Stimulated activated CD8-positive, alpha-beta memory T cell treated with anti-CD3 and anti-CD28 coated beads, Interleukin-2, amount 100 ng/mL, for 1 hour (primary cell): ENCODE measurements at places on chromosomes 12 and 14.

- no peak for DNase-seq
These were observed 49.2 kb downstream of the TSHR start for GRCh38 chr14:81004575-81004974.

- DNase-seq, result no peak
These were observed 30.2 kb downstream of the RIC8B start for GRCh38 chr12:106804668-106805067.

DNA sequence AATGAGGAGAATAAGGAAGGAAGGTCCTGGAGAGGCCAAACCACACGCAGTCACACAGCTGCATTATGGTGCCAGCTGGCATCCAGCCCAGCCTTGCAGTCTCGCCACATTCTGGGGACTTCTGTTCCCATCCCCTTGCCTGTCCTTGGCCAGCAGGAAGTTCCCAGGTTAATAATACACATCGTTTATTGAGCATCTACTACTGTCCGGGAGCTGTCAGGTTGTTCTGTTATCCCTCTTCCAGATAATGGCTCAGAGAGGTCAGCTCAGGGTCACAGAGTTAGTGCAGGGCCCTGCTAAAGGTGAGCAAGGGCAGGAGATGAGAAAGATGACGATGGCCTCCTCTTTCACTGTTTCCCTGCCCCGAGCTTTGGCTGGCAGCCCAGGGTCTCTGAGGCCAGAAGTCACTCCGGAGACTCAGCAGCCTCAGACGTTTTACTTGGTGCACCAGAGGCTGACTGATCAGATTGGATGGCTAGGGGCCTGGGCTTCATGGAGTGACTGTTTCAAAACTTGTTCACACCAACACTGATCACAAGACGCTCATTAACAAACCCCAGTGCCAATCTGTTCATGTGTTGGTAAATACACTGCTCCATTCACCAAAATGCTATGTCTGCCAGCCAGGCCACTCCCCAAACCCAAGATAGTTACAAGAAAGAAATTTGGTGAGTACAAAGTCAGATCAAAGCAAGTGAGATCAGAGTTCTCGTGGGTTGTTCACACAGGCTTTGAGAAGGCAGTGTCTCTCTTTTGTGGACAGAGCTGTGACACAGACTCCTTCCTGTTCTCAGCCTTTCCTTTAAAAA, 79.2 kb downstream of the B4GALNT3 start:
- DNase-seq, result no peak

GRCh38 chr14:31229638-31230572, 22.3 kb upstream of the HECTD1 start:
- DNase-seq, result no peak

GRCh38 chr12:107684029-107684795, 1.4 kb upstream of the PWP1 start:
- DNase-seq, result no peak

- DNase-seq, result no peak
These were observed 107.0 kb upstream of the CRY1 start for GRCh38 chr12:107200394-107200793.
